ENCODE measurements at places on chromosomes 5 and 9.

DNA sequence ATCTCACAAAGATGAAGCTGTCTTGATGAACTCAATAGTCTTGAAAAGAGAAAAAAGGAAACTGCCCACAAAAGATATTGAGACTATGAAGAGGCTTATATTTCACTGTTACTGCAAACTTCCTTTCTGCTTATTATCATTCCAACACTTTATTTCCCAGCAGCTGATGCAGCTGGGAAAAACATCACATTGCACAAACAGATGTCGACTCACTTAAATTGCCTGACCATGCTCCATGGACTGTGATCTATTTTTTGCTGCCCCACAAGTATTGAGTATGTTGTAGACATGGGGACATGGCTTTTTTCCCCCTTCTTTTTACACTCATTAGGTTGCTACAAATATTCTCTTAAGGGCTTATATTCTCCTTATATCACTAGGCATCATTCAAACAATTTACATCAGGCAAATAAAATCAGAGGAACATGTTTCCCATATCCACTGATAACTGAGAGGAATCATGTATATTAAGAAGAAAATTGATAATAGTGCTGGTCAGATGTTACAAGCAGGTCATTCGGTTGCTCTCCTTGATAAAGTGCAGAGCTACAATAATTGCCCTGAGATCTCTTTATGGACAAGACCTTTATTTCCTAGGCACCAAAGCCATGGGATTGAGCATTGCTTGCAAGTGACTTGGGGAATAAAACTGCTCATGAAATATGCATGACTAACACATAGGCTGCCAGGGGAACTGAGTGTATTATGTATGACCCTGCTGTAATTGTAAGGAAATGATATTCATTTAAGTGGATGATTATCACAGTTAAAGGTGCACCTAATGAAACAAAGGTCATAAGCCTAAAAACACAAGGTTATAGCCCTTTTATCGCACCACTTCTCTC lies 509.9 kb downstream of the ZNF608 start:
- no peak for DNase-seq

DNA sequence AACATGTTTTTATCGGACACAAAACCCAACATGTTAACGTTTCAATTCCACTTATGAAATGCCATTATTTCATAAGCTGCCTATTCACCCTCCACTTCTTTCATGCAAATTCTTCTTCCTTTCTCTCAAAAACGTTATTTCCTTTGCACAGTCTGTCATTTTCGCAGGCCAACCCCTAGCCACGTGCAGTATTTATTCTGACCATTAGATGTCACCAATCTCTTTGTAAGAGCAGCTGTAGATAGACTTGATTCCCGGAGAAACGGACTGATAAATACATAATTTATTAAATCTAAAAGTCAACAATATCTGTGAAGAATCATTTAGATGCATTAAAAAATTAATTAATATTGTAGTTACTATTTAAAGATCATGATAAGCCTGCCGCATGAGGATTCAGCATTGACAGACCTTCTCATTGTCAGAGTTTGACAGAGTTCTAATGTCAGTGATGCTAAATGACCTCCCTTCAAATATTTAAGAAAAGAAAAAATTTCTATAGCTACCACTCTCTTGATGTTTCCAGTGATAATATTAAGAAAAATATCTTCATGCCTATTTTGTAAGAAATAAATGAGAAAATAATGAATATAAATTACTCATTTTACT lies 933.6 kb downstream of the CDH12 start:
- DNase-seq = peak; percentile 4

- DNase-seq = no peak
Measured at GRCh38 chr9:98614941-98615340, 93.8 kb downstream of the GABBR2 start.

GRCh38 chr5:119681734-119682133 lies 52.4 kb downstream of the FAM170A start:
- no peak for DNase-seq

GRCh38 chr9:12689233-12689632 lies 4.0 kb upstream of the TYRP1 start:
- no peak for DNase-seq

DNA sequence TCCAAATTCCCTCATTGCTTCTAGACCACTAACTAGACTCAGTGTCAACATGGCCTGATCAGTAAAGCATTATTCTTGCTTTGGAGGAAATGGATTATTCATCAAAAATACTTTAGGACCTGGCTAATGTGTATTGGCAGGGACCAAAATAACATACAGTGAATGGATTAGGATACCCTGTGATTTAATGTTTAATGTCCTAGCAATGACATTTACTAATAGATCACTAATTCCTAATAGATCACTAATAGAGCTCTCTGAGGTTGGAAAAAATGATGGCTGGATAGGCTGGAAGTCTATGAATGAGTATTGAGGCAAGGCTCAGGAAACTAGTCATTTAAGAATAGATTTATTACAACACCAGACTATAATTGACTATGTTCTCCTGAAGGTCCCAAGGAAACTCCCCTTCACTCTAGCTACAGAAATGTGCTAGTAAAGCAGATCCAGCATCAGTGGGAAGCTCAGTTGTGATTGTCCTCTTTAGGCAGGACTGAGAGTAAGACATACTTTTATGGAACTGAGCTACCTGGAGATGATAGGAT lies 46.1 kb upstream of the CHSY3 start:
- DNase-seq = no peak

DNA sequence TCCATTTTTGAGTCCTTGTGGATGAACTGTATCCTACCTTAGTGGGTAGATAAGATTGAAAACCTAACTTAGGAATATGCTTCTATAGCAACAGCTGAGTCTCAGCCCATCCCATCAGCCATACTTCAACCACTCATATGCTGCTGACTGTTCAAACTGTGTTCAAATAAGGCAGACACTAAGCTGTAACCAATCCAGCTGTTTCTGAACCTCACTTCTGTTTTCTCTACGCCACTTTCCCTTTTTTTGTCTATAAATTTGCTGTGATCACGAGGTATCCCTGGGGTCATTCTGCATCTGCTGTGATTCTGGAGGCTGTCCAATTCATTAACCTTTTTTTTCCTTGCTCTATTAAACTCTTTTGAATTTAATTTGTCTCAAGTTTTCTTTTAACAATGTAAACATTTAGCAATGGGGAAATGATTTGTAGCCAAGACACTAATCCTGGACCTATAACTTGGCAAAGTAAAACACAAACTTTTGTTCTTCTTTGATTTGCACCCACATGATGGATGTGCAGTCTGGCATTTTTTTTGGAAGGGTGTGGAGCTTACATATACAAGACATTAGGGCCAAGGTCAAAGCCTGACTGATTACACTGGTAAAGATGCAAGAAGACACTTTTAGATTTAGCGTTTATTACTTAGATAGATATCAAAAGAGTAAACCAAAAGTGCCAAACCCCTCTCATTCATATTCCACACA lies 14.9 kb upstream of the SCGB3A2 start:
- no peak for DNase-seq

DNA sequence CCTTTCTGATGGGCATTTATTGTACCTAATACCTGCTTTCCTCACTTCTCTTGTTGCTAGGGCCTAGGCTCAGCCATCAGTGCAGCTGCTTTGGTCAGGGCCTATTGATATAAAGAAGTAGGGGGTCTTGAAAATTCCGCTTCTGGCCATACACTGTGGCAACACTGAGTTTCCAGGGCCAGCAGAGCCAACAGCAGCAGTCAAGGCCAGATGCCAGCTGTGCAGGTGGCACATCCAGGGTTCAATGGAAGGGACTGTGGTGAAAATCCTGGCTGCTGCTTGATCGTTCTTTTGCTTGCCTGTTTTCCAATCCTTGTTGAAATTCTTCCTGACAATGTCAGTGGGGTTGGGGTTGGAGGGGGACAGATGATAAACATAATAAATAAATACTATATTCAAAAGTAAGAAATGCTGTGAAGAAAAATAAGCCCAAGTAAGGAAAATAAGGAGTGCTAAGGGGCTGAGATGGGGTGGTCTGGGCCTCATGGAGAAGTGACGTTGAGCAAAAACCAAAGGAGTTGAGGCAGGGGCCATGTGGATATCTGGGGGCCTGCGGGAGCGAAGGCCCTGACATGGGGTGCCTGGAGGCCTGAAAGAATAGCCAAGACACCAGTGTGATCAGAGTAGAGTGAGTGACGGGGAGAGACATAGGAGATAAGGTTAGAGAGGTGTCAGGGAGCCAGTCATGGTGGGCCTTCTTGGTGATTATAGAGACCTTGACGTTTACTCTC lies 91.0 kb upstream of the ALDH1B1 start:
- DNase-seq = no peak
